ENCODE measurements at places on chromosomes 3 and 15.
A peak's percentile ranks its signal among the peaks of the same experiment; 100 is the strongest.

GRCh38 chr3:24622696-24623225, 128.1 kb upstream of the THRB start:
- no peak for DNase-seq

DNA sequence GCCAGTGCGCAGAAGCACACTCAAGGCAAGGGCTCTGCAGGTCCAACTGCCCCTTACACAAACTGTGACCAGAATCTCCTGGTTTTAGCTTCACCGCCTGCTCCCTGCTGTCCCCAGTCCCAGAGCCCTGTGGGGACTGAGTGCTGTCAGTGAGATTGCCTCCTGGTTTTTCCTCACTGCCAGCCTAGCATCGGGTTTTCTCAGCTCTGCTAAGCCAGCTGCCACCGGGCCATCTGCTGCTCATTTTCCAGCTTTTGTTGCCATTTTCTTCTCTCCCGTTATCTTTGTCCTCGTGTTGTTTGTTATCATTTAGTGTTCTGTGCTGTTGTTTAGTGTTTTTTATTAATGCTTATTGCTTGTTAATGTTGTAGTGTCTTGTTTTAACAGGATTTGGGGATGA, 79.5 kb upstream of the BLM start:
- no peak for DNase-seq

GRCh38 chr3:126167566-126167965, 12.8 kb downstream of the ALDH1L1 start:
- DNase-seq: no peak

- peak; percentile 77 for DNase-seq
These were observed 720.2 kb downstream of the ROBO1 start for GRCh38 chr3:79047581-79047980.

- no peak for DNase-seq
These were observed 419.0 kb downstream of the CNTN4 start for GRCh38 chr3:2517500-2518172.

DNA sequence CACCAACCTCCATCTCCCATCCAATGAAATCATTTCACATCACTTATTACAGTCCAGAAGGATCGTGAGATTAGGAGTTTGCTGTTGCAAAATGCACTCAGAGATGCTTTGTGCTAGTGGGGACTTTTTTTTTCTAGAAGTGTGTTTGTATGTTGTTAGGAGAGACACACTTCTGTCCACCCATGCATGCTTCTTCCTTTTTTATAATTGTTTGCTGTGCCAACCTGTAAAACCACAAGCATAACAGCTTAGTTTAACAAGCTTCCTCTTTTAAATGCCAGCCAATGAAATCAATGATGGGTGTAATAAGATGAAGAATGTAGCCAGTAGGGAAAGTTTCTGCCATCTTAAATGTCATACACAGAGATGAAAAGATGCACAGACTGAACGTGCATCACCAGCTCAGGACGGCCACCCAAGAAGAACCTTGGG, 305.6 kb upstream of the STT3B start:
- DNase-seq: no peak
